ENCODE measurements at places on chromosomes 6 and 20. TPM values are rescaled to one million over a fixed set of nuclear protein-coding genes. Genes with fewer than 3 reads are reported as not detected.

The ULBP3 gene
- 6.9 TPM for polyA plus RNA-seq

The ESF1 gene
- 22.2 TPM for polyA plus RNA-seq

The EYA2 gene
- polyA plus RNA-seq = 32.7 TPM

The RNF182 gene
- 37.2 TPM for polyA plus RNA-seq

The MCHR2 gene
- polyA plus RNA-seq = 0.19 TPM

DNA sequence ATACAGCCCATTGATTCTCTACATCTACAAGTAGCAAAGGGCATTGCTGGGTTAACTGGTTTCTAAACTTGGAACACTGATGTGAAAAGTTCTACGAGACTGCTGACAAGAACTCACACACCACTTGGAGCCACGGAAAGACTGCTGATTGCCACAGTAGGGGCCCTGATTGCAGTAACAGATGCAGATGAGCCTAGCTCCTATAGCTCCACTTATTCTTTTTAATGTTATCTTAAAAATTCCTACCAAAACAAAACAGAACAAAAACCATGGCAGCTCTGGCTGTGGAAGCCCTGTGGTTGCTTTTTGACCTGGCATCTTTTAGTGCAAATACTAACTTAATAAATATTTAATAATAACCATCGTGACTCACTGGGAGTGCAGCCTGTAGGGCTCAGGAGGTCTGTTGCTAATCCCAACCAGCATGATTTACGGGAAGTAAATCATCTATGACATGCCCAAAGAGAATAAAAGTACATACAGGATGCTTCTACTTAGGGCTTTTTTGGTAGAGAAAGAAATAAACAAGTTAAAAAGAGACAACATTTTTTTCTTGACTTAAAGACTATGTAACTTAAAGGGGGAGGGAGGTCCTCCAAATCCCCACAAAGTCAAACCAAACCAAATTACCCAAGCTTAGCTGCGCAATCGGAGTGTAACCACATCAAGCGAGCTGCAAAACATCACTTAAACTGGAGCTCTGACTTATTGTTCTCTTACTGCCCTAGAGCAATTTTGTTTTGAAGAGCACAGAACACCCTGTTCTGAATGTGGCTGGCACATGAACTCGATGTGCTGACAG lies 87.2 kb downstream of the FKBP5 start:
- H3K27ac ChIP-seq = no peak overlapping the region
- H3K4me1 ChIP-seq = peaks cover 3% of the 10 kb centered on the region
- no peaks in the 10 kb centered on the region for H3K27me3 ChIP-seq
- no peak overlapping the region for H3K4me3 ChIP-seq
- DNase-seq = no peak
- no peaks in the 10 kb centered on the region for H3K36me3 ChIP-seq

The PKHD1 gene
- 0.16 TPM for polyA plus RNA-seq
